ENCODE measurements at places on chromosomes 7 and 10.

GRCh38 chr7:1011297-1012003 lies 28.5 kb downstream of the CYP2W1 start:
- no peak for DNase-seq

- DNase-seq, result no peak
Measured at GRCh38 chr7:121985476-121986030, 112.6 kb downstream of the PTPRZ1 start.

DNA sequence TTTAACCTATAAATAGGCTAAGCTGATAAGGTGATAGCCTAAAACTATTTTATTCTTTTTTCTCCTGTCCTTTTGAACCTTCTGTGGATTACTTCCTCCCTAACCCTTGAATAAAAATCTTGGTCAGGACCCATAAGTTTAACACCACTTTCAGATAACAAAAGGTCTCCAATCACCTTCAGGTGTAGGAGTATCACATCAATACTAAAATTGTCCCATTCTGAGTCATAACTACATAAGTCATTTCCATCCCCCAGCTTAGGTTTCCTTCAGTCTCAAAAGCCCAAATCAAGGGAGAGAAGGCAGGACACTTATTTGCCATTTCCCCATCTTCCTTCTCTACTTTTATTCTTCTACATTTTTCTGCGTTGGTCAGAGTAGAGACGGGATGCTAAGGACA lies 56.9 kb upstream of the WNT16 start:
- DNase-seq, result no peak

DNA sequence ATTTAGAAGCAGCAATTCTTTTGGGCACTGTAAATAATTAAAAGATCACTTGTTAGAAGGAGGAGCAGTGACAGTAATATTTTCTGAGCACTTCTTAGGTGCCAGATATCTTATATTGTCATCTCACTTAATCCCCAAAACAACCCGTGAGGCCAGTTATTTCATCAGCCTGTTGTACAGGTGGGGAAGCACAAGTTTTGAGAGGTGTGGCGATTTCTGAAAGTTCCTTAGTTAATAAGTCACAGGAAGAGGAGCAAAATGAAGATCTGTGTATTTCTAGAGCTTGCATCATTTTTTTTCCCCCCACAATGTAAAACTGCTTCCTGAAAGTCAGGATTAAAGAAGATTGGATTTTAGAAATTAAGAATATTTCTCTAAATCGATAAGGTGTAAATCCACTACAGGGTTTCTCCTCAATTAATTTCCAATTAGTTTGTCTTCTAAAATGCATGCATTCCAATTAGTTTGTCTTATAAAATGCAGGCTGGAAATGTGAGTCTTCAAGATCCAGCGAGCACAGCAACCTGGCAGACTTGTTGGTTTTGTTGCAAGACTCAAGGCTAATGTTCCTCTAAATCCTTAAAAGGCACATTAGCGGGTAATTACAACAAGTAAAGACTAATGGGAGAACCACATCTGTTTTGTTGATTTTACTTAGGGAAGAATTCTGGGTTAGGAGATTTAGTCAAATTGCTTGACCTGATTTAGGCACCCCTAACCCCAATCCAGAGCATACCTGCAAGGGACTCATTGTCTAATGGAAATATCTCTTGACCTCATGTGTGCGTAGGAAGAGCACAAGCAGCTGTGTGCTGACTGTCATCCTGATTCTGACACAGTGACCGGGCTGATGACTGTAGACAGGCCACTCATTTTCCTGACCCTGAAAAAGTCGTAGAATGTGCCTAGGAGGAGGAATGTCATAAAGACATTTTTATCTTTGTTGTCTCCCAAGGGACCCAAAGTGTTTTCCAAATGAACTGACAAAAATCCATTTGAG lies 272.0 kb downstream of the BAMBI start:
- no peak for DNase-seq

DNA sequence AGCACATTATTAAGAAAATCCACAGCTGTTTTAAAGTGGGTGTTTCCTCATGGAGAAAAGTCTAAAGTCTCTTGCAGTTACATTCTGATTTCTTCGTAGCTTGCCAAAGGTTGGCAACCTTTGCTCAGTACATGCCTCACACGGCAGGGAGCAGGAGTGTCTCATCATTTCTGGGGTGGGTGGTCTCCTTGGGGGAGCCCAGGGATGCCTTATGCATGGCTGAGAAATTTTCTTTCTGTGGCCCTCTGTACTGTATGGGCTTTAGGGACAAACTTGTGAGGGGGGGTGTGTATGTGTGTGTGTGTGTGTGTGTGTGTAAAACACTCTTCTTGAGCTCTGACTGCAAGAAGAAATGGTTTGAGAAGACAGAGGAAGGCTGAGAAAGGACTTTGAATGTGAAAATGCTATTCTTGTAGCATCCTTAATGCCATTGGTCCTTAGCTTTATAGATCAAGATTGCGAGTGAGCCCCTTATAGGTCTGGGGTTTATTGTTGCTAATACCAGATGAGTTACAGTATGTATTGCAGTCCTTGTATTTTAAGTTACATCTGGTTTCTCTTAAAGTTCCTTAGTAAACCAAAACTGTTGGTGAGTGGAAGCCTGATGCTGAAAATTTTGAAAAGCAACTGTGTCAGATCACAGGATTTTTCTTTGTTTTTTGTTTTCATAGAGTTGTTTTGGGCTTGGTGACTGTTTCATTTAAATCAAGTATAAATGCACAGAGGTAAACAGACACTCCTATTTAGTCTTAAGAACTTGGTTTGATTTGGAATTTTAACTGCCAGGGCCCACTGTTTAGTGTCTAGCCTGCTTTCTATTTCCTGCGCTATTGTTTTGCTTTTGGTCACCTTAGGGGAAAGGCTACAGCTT lies 242.0 kb downstream of the BICC1 start:
- no peak for DNase-seq

DNA sequence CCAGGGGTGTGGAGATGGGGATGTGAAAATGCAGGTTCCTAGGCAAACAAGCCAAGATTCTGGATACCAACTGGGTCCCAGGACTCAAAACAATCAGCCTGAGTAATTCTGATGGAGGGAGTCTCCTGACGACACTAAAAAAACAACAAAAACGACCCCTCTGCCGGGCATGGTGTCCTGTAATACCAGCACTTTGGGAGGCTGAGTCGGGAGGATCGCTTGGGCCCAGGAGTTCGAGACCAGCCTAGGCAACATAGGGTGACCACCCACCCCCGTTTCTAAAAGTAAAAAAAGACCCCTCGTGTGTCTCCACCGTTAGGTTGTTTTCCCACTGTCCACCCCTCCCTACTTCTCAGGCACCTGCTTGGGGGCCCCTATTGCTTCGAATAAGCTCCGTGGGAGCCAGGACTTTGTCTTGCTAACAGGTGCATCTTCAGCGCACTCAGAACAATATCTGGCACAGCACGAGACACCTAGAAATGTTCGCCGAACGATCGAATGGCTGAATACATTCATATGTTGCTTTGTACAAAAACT lies 743 bp upstream of the NRF1 start:
- no peak for DNase-seq

- no peak for DNase-seq
Measured at GRCh38 chr7:116912269-116912909, 40.9 kb upstream of the ST7 start.

DNA sequence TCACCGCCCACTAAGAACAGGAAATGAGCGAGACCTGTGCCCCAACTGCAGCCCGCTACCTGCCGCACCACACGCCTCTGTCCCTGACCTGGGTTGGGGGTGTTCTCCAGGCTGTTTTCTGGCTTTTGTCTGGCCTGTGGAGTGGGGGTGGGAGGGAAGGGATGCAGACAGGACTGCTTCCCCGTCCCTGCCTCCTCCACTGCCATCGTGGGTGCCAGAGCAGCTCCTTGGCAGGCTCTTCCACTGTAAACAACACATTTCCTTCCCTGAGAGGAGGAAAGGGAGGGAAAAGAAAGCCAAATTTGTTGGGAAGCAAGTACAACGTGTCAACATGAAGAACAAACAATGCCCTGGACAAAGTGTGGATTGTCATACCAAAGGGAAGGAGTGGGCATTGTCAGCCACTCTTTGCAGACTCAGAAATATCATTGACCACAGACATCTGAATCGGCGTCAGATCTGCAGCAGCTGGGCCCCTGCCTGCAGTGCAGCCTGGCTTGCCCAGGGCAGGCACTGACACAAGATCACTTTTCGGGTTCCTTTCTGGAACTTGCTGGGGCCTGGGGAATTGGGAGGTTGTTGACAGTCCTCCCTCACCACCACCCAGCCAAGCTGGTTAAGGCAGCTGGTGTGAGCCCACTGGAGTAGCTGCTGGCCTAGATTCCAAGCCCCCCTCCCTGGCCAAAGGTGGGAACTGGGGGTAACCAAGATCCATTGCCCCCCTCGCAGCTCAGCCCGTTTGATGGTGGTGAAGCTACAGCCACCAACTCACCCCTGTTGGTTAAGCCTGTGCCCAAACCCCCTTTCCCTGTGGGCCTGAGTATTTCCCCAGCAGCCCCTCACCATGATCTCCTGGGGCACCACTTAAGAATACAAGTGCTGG lies 22.6 kb upstream of the TRIM8 start:
- DNase-seq, result no peak

- DNase-seq, result no peak
Measured at GRCh38 chr7:77575187-77575586, 38.1 kb downstream of the PTPN12 start.

- DNase-seq, result no peak
Measured at GRCh38 chr7:1645476-1645875, 24.6 kb upstream of the ELFN1 start.

GRCh38 chr7:46811529-46811928 lies 770.4 kb downstream of the TNS3 start:
- no peak for DNase-seq

DNA sequence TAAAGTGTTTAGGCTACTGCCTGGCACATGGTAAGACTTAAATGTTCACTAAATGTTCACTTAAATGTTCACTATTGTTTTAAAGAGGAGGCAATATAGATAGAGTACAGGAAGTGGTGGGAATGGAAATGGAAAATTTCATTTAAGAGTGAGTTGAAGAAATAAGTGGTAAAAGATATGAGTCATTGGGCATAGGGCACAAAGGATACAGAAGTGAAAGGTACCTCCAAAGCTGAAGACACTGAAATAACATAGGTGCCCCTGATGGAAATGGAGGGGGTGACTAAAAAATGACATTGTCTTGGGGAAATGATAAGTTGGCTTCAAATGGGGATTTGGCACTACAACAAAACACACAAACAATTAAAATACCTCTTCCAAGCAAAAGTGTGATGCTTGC lies 5.2 kb upstream of the FRA10AC1 start:
- no peak for DNase-seq

DNA sequence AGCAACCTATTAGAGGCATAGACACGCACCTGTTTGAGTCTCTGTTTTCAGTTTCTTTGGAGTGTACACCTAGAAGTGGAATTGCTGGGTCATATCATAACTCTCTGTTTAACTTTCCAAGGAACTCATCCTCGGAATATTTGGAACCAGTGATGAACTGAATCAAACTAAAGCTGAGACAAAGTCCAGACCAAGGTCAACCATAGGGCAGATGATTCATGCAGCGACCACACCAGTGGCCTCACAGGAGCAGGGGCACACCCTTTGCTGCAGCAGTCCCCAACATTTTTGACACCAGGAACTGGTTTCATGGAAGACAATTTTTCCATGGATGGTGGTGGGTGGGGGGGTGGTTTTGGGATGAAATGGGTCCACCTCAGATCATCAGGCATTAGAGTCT lies 4.9 kb upstream of the OPTN start:
- DNase-seq, result no peak

GRCh38 chr10:90328896-90329295 lies 528.9 kb downstream of the HTR7 start:
- no peak for DNase-seq

DNA sequence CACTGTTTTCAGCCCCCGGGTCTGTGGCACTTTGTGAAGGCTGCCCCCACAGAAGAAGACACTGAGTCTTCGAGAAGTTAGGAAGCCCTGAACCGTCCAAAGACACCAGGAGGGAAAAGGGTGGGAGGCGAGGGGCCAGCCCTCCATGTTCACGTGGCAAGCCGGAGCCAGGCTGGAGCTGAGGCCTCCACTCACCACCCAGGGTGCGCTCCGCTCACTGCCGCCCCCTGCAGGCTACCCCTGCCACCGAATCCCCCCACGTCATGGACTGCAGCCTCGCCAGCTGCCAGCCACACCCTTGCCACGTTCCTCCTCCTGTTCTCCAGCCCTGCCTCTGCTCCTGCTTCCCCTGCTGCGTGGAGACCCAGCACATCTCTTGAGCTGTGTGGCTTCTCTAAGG lies 59.0 kb upstream of the EN2 start:
- DNase-seq, result no peak

DNA sequence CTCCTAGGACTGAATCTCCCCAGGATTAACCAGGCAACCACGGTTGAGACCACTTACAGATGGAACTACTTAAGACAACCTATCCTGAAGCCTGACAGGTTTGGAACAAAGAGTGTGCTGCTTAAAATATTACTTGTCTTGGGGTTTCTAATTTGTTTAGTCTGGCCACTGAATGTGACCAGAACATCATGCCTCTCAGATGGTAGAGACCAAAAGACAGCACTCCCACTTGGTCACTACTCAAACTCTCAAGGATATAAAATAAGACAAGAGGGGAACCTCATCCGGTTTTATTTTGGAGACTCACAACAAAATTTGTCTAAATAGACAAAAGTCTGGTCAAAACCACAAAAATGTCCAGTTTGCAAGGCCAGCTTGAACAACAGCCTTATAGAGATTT lies 15.3 kb downstream of the MRPL32 start:
- no peak for DNase-seq

DNA sequence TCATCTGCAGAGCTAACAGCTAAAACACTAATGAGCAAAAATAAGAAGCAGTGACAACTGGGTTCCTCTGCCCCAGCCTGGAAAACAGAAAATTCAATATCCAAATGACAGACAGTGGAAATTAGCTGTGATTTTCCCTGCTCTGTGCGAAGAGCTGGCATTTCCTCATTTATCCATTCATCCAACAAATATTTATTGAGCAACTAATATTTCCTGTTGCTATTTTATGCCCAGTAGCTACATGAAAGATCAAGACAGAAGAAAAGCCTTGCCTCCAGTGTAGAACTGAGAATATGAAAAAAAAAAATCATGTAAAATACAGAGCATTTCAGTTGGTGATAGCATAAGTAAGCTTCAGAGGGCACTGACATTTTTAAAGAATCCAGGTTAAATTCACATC lies 140.9 kb downstream of the ABCA13 start:
- DNase-seq, result no peak

DNA sequence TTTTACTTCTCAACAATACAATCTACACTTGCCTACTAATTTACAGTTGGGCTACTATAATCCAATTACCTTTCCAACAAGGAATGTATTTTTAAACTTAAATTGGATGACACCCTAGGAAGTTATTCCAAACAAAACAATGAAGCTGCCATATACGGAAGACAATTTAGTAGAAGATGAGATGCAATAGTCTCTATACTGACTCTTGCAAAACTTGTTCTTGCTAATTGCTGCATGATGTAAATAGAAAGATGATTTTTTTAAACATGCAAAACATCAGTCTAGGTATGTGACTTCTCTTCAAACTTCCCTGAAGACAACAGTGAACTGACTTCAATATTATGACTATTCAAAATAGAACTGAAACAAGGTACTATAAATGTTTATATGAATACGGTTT lies 17.6 kb downstream of the NT5C3A start:
- DNase-seq, result no peak

Data from GM18507 (cell line).